H1 (cell line): ENCODE measurements at places on chromosomes 3 and 15. TPM values are rescaled to one million over a fixed set of nuclear protein-coding genes. Genes with fewer than 3 reads are reported as not detected.
A peak's percentile ranks its signal among the peaks of the same experiment; 100 is the strongest.

The ZXDC gene
- 12.7 and 19.1 TPM in 2 replicates for polyA plus RNA-seq

The SAMD7 gene
- not detected in 2 replicates for polyA plus RNA-seq

The NR2E3 gene
- polyA plus RNA-seq, result 0.67 and 0.80 TPM in 2 replicates

The MOBP gene
- polyA plus RNA-seq, result 0.06 and 0.24 TPM in 2 replicates

The CHL1 gene
- 0.03 and 0.05 TPM in 2 replicates for polyA plus RNA-seq

The TMEM108 gene
- polyA plus RNA-seq, result 16.2 and 30.2 TPM in 2 replicates

The SAMMSON gene
- polyA plus RNA-seq, result not detected in 2 replicates

The FMN1 gene
- 0.24 and 0.27 TPM in 2 replicates for polyA plus RNA-seq

The FETUB gene
- polyA plus RNA-seq, result 0.15 TPM in 1 of 2 replicates, not detected in the other

The PSTPIP1 gene
- 1.6 and 3.0 TPM in 2 replicates for polyA plus RNA-seq

GRCh38 chr15:74297887-74298286 lies 61.8 kb downstream of the CCDC33 start:
- no peak for DNase-seq

- no peak for DNase-seq
Observed at GRCh38 chr15:101461097-101461496, 28.4 kb downstream of the PCSK6 start.

GRCh38 chr3:197508461-197508860 lies 47.3 kb downstream of the BDH1 start:
- no peak for DNase-seq

DNA sequence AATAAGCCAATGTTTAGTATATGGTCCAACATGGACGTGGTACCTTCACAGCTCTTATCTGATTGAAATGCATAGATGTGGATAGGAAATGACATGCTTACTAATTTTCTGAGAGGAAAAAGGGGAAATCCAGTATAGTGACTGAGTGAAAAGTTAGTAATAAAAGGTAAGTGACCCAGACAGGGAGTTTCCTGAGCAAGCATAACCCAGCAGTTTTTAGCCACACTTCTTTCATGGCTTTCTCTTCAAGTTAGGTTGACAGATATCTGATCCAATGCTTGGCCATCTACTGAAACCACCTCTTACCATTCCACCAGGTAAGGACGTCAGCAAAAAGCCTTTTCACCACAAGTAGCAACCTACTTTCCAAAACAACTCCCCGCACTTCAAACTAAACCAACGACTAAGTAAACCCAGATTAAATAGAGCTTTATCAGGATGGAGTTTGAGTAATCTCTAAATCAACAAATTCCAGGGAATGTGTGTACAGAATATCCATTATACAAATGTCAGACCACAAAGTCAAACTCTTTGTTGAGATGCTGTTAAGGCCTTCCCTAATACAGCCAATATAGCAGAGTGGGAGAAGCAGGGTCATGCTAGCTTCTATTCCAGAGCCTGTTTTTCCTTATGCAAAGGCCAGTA lies 329.7 kb downstream of the RORA start:
- DNase-seq, result no peak

DNA sequence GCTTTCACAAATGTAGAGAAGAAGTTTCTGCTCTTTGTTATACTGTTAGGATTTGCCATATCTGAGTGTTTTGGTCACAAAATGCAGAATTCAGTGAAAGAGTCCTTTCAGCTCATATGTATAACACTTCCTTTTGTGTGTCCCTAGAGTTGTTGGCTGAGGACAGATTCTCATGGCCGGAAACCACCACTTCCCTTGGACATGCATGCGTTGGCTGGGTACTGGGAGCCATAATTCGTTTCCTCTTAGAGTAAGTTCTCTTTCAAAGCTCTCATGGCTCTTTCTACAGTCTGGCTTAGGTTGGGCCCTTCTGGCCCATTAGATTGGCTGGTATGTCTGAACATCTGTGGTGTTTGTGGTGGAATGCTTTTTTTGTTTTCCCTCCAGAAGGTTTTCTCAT lies 298.5 kb downstream of the DIPK2A start:
- DNase-seq, result no peak

GRCh38 chr15:85331655-85332285 lies 48.6 kb upstream of the AKAP13 start:
- no peak for DNase-seq

DNA sequence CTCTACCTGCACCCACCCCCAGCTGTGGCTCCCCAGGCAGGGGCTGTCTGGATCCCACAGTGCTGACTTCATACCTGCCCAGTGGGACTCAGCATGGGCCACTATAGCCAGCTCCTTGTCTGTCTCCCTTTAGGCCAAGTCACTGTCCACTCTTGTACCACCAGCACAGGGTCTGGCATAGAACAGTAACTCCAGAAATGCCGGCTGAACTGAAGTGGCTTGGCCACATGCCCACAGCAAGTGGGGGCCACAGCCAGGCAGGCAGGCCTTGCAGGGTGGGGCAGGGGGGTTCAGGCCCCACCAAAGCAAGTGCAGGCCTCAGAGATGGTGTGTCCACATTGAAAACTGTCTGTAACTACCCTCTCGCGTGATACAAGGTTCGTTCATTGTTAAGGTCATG lies 252.6 kb upstream of the LYSMD4 start:
- DNase-seq, result no peak

DNA sequence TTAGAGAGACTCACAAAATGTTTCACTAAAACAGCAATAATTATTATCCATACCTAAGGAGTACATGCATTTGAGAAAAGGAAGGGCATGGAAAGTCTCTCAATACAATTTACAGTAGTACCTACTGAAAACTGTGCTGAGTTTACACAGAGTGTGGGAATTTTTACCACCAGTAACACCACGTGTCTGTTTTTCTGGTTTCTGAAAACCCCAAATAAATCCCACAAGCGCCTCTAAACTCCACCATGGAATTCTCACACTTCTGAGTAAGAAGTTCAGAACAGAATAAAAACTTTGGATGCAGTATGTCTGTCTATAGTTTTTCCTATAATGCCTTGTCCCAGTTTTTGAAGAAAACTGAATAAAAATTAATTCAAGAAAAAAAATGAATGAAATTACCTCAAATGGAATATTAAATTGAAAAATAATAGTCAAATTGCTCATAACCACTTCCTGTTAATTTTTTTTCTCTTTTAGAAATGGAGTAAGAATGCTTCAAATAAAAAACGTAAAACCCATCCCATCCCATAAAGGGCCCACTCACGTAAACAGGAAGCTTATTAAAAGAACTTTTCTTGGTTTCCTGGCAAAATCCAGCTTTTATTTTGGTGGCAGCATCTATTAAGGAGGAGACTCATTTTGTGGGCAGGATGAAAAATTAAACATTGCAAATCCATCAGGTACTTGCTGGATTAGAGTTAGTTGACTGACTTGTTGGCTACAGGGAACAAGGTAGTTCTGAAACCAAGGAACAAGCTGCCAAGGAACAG lies 378.1 kb downstream of the TIGIT start:
- no peak for DNase-seq

GRCh38 chr3:58487140-58487886 lies 4.6 kb upstream of the KCTD6 start:
- no peak for DNase-seq

DNA sequence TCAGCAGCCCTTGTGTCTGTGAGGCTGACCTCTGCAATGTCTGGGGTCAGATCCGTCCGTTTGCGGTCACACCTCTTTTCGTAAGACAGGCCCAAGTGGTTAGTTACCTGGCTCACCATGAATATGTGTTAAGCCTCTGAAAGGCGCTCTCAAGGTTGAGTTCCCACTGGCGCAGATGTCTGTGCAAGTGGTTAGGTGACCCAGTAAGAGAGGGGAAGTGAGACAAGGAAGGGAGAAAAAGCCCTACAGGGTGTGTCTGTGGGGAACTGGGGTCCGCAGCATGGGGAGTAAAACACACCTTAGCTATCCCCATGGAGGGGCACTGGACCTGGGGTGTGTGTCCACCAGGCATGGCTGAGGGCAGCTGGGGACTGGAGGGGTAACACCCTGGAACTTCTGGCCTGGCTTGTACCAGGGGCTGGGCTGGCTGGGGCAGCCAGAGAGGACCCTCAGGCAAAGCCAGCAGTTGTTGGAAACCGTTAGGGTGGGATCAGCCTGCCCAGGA lies 391.6 kb upstream of the PROK2 start:
- DNase-seq, result no peak

- peak; percentile 7 for DNase-seq
Observed at GRCh38 chr15:42996871-42997270, 76.3 kb upstream of the TTBK2 start.

- no peak for DNase-seq
Observed at GRCh38 chr3:151117047-151117446, 31.6 kb downstream of the MED12L start.
